ENCODE measurements at places on chromosomes 1 and 21.

- DNase-seq: no peak
These were observed 52.8 kb upstream of the TRABD2B start for GRCh38 chr1:48049823-48050535.

- DNase-seq: no peak
These were observed 619.5 kb downstream of the MATN1 start for GRCh38 chr1:30103708-30104411.

GRCh38 chr1:164602480-164603093 lies 43.6 kb downstream of the PBX1 start:
- DNase-seq: no peak

GRCh38 chr1:207811920-207812720 lies 60.3 kb downstream of the CD46 start:
- no peak for DNase-seq

GRCh38 chr21:37746849-37747248 lies 169.4 kb downstream of the KCNJ6 start:
- DNase-seq: no peak

DNA sequence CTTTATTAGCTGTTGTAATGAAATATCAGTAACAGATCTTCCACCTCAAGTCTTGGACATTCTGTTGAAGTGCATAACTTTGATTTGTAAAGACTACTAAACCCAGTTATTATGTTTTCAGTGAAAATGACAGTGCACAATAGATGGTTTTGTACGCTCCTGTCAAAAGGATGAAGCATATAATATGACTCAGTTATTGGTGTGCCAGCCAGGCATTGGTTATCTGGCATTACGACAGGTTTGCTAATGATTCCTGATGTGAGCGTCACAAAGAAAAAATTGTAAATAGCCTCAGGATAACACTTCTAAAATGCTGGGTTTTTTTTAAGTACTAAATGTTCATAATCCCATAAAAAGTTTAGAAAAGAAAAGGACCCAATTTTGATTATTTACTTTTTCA lies 147.9 kb downstream of the MAGI3 start:
- DNase-seq: no peak

DNA sequence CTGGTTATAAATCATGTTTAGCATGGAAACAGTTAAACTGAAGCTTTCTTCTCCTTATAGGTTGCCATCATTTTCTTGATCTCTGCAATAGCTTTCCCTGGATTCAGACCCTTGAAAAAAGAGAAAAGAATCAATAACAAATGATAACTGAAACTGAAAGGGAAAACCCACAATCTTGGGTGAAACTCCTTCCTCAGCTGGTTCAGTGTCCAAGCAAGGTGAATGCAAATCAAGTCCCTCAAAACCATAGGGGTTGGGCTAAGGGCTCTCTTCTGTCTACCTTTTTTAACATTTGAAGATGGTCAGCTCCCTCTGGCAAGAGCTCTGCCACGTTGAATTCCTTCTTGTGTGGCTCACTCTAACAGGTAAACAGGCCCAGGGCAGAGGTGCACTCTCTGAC lies 7.1 kb upstream of the ATP13A2 start:
- DNase-seq: no peak

DNA sequence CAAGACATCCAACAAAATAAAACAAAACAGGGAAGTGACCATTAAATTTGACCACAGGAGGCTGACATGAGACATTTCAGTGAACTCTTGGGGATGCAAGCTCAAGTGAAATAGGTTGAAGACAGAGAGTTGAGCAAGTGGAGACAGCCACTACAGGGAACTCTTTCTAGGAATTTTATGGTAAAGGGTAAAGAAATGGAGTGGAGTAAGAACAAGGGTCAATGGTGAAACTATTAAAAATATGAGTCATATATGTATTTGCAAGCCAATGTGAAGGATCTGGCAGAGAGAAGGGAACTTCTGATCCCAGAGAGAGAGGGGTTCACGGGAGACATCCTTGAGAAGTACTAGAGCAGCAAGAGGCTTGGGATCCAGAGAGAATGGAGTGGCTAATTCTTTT lies 9.1 kb upstream of the TRABD2B start:
- no peak for DNase-seq

DNA sequence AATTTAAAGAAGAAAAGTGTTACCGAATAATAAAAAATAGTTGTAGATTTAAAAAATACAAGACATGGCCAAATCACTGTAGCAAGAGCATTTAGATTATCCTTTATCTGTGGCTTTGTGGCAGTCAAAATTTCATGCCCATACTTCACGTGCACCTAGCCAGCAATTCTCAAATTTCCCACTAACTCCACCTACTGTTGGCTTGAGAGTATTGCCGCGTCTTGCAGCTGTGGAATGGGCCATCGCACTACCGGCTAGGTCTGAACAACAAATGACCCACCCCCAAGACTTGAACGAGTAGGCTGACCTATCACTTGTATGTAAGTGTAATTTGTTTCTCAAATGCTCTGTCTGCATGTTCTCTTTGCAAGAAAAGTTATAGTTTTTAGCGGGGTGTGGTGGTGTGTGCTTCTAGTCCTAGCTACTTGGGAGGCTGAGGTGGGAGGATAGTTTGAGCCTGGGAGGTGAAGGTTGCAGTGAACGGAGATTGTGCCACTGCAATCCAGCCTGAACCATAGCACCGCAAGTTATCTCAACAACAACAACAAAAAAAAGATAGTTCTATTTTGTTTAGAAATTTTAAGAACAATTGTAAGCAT lies 4.1 kb downstream of the KRTAP13-4 start:
- peak; percentile 7 for DNase-seq

GRCh38 chr1:75423616-75424015 lies 187.3 kb downstream of the SLC44A5 start:
- DNase-seq: no peak

DNA sequence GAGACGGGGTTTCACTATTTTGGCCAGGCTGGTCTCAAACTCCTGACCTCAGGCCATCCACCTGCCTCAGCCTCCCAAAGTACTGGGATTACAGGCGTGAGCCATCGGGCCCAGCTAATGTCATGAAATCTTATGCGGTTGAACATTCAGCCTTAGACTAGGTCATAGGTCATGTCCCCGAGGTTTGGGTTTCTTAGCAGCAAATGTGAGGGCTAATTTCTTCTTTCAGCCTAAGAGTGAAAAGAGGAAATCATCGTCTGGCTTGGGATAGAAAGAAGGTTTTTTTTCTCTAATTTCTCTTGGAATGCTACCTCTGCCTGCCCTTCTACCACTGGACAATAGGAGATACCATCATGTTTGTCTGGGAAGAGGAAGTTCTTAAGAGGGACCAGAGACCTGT lies 18.0 kb upstream of the PIK3CD start:
- DNase-seq: no peak

- DNase-seq: no peak
These were observed 10.2 kb upstream of the CDC42BPA start for GRCh38 chr1:227328405-227329019.

DNA sequence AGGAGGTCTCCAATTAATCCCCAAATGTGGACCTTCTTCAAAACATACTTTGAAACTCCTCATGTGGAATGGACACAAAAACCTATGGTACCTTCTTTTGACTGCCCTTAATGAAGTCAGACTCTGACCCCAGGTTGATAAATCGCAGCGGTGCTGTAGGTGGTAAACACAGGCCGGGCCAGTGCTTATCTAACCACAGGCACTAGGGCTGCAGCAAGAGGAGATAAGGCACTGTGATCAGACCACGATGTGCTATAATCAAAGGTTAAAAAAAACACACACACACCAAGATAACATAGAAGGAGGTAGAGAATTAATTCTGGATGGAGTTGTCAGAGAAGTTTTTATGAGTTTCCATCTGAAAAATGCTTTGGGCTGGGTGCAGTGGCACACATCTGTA lies 52.3 kb upstream of the SIPA1L2 start:
- DNase-seq: no peak

GRCh38 chr1:30374400-30375070 lies 348.9 kb downstream of the MATN1 start:
- no peak for DNase-seq

DNA sequence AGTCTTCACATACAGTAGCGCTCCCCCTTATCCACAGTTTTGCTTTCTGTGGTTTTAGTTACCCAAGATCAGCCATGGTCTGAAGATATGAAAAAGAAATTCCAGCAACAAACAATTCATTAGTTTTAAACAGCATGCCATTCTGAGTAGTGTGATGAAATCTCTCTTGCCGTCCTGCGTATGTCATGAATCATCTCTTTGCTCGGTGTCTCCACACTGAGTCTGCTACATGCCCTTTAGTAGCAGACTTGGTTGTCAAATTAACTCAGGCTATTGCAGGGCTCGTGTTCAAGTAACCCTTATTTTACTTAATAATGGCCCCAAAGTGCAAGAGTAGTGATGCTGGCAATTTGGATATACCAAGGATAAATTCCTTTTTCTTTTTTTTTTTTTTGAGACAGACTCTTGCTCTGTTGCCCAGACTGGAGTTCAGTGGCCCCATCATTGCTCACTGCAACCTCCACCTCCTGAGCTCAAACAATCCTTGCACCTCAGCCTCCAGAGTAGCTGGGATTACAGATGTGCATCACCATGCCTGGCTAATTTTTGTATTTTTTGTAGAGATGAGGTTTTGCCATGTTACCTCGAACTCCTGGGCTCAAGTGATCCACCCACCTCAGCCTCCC lies 22.6 kb downstream of the PHACTR4 start:
- DNase-seq: no peak

DNA sequence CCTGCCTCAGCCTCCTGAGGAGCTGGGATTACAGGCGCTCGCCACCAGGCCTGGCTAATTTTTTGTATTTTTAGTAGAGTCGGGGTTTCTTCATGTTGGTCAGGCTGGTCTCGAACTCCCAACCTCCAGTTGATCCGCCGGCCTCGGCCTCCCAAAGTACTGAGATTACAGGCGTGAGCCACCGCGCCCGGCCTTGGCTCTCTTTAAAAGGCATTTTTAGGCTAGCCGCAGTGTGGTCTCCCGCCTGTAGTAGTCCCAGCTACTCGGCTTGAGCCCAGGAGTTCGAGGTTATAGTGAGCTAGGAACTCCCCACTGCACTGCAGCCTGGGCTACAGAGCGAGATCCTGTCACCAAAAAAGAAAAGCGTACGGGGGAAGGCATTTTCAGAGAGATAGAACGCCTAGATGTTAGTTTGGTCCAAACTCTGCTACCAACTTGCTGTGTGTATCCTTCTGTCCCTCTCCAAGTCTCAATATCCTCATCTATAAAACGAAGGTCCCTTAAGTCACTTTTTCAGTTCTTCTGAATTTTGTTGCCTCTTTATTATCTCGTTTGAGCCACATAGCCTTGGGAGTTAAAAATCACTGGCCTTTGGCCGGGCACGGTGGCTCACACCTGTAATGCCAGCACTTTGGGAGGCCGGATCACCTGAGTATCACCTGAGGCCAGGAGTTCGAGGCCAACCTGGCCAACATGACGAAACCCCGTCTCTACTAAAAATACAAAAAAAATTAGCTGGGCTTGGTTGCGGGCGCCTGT lies 734 bp downstream of the MED18 start:
- DNase-seq: no peak

DNA sequence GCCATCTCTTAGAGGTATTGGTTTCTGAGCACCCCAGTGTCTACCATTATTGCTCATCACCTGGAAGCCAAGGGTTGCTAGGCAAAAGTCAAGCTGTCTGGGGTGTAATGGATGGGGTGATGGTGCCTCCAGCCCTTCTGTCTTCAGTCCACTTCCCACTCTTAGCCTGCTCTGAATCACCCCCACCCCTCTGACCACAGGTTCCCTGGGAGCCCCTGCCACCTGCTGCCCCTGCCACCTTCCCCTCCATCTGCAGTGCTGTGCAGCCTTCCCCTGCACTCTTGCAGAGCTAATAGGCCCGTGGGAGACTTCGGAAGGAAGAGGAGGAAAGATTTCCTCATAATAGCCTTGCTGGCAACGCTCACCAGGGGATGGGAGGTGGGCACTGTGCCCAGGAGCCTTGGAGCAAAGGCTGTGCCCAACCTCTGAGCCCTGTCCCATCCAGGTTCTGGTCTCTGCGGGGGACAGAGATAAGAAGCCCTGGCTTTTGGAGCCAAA lies 35.5 kb downstream of the CAPN2 start:
- DNase-seq: no peak

DNA sequence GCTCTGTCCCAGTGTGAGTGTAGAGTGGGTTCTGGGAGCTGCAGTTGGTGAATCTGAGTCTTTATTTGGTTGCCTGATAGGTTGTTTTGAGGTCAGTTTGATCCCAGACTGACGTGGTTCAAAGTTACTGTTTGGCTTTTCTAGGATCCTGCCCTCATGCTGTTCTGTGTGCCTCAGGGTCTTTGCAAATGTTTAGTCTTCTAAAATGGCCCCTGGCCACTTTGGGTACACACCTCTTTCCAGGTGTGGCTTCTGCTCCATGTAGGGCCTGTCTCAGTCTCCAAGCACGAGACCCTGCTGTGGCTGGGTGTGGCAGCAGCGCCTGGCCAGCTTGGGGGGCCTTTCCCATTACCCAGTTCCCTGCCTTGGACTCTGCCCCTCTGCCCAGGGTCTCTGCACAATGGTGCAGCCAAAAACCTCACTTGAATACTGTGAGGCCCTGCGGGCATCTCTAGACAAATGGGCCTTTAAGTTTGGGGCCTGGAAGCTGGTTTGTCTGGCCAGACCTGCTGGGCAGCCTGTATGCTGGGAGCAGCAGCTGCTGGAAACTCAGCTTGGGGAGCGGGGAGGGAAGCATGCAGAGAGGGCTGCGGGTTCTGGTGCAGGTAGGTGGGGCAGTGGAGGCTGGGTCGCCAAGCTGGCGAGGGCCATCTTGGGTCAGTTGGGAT lies 5.6 kb downstream of the PTPRF start:
- DNase-seq: no peak

GRCh38 chr1:19300211-19300610 lies 11.6 kb upstream of the AKR7A3 start:
- DNase-seq: no peak

GRCh38 chr1:54906586-54906985 lies 19.6 kb upstream of the DHCR24 start:
- no peak for DNase-seq

DNA sequence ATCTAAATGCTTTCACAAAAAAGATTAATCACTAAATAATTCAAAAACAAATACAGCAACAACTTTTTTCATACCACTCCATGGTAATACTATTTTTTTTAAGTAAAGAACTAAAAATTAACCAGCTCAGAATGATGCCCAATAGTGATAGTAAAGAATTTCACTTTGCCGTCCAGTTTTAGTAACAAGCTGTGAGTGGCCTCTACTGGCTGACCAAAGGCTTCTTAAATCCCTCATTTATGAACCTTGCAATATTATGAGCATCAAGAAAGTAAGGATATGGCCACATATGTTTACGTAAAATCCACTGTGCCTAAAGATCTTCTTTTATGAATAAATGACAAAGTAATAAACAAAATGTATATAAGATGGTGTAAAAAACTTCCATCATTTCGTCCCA lies 108.6 kb downstream of the GPATCH2 start:
- no peak for DNase-seq

GRCh38 chr1:218433744-218434143 lies 88.6 kb downstream of the TGFB2 start:
- no peak for DNase-seq

Data from iPS DF 6.9 (cell line).